ENCODE measurements at places on chromosomes 2 and 18. TPM values are rescaled to one million over a fixed set of nuclear protein-coding genes. Genes with fewer than 3 reads are reported as not detected.

The PTPRM gene
- 19.9 TPM for total RNA-seq

The CROCC2 gene
- total RNA-seq, result not detected

The MITD1 gene
- total RNA-seq, result 19.4 TPM

The RAD51AP2 gene
- under 0.01 TPM for total RNA-seq

The IKZF2 gene
- total RNA-seq, result 9.4 TPM

The SLC4A5 gene
- total RNA-seq, result under 0.01 TPM

The IGFBP5 gene
- 386 TPM for total RNA-seq

The PLA2R1 gene
- 17.2 TPM for total RNA-seq

The GDF7 gene
- total RNA-seq, result 0.28 TPM

The FASTKD1 gene
- 21.4 TPM for total RNA-seq
